ENCODE measurements at places on chromosomes 2 and 18. TPM values are rescaled to one million over a fixed set of nuclear protein-coding genes. Genes with fewer than 3 reads are reported as not detected.

KCNS3 gene
- 5.9 TPM for polyA plus RNA-seq

LOXL3 gene
- 8.5 TPM for polyA plus RNA-seq

ACVR1C gene
- 1.8 TPM for polyA plus RNA-seq

COLEC11 gene
- 19.5 TPM for polyA plus RNA-seq

TRIM43 gene
- not detected for polyA plus RNA-seq

ADGRF3 gene
- polyA plus RNA-seq = 0.20 TPM

All from ovary (tissue), 10 donors.